Activated CD4-positive, alpha-beta T cell treated with anti-CD3 and anti-CD28 coated beads, Interleukin-2, amount 50 U/mL, for 16 hours (primary cell): ENCODE measurements at places on chromosomes 7 and 10.
A peak's percentile ranks its signal among the peaks of the same experiment; 100 is the strongest.

GRCh38 chr7:7830122-7830878, 111.9 kb upstream of the RPA3 start:
- peak; percentile 38 for DNase-seq

DNA sequence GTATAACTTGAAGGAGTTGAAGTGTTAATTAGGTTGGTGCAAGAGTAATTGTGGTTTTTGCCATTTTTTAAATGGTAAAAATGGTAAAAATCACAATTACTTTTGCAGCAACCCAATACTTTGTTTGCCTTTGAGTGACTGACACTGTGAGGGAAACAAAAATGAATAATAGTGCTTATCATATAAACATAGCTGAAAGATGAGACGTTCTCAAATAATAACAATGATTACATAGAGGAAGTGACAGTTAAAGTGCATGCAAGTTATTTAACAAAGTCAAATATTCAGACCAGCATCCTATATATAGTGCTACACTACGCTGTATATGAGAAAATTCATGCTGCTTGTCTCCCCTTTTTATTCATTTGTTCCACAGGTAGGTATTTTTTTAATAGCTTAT, 4.7 kb upstream of the HBP1 start:
- DNase-seq = no peak

DNA sequence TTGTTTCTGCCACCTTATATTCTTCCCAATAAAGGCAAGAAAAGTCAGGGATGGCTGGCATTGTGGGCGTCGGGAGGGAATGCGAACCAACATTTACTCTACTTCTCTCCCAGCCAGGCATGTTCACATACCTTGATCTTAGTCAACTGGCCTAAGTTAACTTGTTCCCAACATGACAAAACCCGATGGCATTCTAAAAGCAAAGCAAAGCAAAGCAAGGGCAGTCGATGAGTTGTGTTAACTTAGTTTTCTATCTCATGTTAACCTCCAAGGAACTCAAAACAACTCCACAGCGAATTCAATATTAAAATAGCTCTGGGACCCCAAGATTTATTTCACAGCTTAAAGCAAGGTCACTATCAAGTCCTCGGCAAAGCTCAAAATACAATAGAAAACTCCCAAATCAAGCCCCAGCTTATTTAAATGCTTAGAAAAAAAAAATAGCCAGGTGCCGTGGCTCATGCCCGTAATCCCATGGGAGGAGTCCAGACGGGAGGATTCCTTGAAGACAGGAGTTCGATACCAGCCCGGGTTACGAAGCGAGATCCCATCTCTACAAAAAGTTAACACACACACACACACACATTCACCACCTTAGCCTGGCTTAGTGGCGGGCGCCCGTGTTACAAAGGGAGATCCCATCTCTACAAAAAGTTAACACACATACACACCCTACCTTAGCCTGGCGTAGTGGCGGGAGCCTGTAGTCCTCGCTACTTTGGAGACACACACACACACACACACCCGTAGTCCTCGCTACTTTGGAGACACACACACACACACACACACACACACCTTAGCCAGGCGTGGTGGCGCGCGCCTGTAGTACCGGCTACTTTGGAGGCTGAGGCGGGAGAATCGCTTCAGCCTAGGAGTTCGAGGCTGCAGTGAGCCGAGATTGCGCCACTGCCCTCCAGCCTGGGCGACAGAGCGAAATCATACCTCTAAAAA, 901 bp upstream of the CCNY start:
- DNase-seq = peak; percentile 34

DNA sequence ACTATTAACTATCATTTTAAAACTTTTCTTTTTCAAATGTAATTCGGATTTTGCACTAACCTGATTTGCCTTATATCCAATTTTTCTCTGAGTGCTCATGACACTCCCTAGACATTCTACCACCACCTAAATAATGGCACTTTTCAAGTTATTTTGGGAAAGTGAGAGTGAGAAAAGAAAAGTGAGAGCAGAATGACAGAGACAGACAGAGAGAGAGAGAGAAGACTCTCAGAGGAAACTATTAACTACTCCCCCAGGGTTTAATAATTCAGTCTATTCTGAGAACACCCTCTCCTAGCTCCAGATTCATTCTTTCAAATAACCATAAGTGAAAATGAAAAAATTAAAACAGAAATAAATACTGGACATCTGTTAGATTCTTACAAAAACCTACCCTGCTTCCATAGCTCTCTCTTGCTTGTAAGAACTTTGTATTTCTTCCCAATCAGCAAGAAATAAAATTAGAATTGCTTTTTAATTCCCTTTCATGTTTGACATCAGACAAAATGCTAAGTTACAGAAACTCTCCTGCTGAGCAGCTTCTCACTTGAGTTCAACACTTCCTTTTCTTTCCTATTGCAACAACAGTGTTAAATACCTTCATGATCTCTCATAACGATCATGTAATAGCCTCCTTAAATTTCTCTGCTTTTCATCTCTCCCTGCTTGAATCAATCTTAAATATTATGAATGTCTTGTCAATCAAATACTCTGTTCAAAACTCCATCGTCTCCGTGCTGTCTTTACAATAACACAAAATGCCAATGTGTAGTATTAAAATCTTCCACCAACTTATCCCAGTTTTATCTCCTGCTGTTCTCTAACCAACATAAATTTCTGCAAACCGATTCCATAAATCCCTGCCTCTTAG, 191.7 kb downstream of the SEMA3E start:
- no peak for DNase-seq

- peak; percentile 50 for DNase-seq
Observed at GRCh38 chr7:150378115-150378852, 846 bp upstream of the ZNF775 start.

DNA sequence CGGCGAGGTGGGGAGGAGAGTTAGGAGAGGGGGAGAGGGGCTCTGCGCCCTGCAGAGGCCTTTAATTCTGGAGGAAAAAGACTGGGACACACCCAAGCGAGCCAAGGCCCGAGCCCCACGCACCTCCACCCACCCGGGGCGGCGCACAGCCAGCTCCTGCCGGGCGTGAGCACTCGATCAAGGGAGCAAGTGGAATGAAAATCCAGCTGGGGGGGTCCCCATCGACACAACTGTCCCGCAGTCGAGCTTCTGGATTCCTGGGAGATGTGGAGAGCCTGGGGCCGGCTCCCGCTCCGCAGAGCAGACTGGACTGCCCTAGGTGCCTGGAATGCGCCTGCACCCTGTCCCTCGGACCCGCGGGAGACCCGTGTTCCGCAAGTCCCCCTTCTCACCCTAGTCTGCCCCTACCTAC, 7.4 kb upstream of the EN2 start:
- DNase-seq = no peak

- no peak for DNase-seq
Observed at GRCh38 chr10:132465193-132465888, 68.3 kb downstream of the PWWP2B start.

DNA sequence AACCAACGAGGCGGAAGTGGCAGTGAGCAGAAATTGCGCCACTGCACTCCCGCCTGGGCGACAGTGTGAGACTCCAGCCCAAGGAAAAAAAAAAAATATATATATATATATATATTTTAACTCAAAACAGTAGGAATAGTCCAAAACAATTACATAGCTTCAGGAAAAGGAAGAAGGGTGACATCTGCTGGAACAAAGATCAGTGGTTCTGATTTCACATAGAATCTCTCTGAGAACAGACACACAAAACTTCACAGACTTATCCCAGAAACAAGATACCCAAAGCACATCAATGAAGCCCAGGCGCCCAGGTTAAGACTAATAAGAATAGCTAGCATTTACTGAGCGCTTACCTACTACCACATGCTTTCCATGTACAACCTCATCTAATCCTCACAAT, 45.0 kb downstream of the DNMBP start:
- DNase-seq = no peak

- no peak for DNase-seq
Observed at GRCh38 chr7:22793593-22794462, 28.8 kb downstream of the TOMM7 start.

DNA sequence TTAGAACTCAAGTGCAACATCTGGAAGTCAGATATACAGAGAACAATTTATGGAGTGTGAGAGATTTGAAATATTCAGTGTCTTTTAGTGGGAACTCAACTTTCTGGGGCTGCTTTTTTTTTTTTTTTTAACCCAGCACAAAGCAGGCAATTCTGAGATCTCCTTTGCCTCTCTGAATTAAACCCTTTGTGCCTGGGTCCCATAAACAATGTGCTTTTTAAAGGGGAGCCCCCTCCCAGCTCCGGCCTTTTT, 146.8 kb downstream of the CELF2 start:
- no peak for DNase-seq

DNA sequence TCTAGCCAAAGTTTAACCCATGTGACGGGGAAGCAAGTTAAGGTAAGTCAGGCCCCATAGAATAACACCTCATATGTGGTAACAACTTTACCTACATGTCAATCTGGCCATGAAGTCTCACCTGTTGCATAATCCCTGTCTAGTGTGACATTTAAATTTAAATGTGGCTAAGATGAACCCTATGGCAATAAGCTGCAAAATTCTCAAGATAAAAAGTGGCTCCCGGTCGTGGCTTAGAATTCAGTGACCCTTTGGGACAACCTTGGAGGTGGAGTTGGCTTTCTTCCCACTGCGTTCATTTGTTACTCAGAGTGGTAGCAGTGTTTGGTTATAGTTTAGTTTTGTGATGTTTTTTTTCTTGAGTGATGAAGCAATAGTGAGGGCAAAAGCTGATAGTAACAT, 90.6 kb downstream of the ARID5B start:
- no peak for DNase-seq

GRCh38 chr7:115851291-115851690, 179.3 kb downstream of the TFEC start:
- DNase-seq = peak; percentile 18

- DNase-seq = no peak
Observed at GRCh38 chr7:134290286-134290685, 26.4 kb downstream of the SLC35B4 start.

GRCh38 chr10:123101872-123102271, 33.9 kb upstream of the HMX3 start:
- no peak for DNase-seq

GRCh38 chr10:97601268-97602215, 12.0 kb downstream of the C10orf62 start:
- no peak for DNase-seq

GRCh38 chr10:49350846-49351532, 44.9 kb downstream of the DRGX start:
- no peak for DNase-seq

GRCh38 chr10:61902445-61903220, 1.1 kb downstream of the ARID5B start:
- DNase-seq = peak; percentile 62
